ENCODE measurements at places on chromosomes 4 and X.
A peak's percentile ranks its signal among the peaks of the same experiment; 100 is the strongest.

DNA sequence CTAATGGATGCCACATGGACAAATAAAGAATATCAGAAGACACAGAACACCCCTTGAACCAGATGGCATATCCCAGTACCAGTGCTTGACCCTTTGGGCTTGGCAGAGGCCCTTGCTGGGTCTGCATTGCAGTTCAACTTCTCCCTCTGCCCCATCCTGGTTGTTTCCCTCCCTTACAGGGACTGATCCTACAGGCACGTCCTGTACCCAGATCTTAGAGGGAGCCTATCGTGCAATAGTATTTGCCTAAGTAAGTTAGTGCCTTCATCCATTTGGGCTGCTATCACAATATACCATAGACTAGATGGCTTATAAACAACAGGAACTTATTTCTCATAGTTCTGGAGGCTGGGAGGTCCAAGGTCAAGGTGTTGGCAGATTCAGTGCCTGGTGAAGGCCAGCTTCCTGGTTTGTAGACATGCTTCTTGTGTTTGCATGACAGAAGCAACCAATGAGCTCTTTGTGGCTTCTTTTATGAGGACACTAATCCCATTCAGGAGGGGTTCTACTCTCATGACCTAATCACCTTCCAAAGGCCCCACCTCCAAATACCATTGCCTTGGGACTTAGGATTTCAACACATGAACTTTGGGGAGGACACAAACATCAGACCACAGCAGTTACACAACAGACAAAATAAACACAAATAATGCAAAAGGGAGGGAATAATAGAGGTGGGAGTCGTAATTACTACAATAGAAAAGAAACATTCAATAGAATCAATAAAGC, 146.5 kb upstream of the MSX1 start:
- no peak for DNase-seq

DNA sequence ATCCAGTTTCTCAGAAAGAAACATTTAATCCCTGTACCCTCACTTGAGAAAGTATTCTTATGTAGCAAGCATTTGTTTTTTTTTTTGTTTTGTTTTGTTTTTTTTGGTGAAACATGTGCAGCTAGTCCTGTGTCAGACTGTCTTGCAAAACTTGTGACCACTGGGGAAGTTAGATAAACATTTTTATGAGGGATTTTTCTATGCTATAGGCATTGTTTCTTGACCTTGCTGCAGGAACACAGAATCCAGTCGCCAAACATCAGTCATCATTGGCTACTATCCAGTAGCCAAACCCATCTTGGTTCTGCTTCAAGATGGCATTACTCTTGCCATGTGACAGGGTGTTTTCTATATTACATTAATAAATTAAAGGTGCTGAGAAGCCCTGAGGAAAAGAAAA, 7.7 kb upstream of the MAPK10 start:
- DNase-seq = no peak

- no peak for DNase-seq
Measured at GRCh38 chr4:182238355-182238931, 4.8 kb upstream of the TENM3 start.

DNA sequence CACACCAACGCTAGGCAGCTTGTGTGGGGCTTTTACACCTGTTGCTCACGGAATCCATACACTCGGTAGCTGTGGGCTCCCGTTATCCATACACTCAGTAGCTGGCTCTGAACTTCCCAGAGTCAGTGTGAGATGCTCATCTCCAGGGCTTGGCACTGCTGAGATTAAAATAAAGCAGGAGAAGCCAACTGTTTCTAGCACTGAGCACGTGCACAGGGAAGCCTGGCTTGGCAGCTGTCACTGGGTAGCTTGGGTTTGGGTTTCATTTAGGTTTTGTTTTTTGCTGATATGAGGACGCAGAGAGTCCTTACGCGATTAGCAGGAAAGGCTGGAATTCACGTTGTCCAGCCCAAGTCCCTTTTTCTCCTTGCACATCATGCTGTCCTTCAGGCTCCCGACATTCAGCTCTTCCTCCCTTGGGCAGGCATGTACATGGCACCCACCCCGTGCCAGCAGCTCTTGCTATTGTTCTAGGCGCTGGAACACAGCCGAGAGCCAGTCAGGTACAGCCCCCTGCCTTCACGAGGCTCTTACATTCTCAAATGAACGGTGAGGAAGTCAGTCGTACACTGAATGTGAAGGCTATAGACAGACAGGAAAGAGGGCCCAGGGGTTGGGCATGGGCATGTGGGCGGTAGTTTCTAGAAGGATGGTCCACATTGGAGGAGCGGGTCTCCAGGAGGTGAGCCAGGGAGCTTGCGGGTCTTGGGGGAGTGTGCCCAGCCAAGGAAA, 25.9 kb downstream of the NSG1 start:
- DNase-seq = no peak

DNA sequence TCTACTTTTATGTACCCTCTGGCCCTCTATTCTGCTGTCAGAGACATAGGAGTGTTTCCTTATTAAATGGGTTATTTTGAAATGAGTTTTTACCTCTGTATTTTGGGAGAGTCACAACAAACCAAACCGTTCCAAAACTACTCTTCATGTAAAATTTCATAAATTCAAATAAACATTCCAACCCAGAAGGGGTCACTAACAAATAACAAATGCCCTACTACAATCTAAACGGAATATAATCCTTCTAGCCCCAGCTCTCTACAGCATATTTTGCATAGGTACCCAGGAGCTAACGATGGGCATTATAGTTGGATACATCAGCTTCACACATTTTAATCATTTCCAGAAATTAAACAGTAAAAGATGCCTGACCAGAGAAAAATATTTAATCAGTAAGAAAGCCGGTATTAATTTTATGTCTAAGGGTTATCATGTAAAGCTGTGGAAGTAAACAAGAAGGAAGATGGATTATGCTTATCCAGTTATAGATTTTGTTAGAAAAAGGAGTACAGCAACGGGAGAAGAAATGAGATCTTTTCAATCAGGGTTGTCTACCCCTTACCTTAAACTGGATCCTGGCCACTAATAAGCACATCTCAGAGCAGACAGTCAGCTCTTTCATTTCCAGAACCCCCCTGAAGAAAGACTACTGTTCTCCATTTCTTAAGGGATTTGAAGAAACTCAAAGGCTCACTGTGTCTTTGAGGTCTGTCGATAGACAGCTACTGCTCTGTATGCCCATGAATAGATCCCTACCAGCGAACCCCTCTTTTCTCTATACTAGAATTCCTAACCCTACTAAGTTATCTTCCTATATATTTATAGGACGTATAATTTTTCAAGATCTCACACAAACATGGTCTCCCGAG, 1.2 kb downstream of the UGDH start:
- no peak for DNase-seq

DNA sequence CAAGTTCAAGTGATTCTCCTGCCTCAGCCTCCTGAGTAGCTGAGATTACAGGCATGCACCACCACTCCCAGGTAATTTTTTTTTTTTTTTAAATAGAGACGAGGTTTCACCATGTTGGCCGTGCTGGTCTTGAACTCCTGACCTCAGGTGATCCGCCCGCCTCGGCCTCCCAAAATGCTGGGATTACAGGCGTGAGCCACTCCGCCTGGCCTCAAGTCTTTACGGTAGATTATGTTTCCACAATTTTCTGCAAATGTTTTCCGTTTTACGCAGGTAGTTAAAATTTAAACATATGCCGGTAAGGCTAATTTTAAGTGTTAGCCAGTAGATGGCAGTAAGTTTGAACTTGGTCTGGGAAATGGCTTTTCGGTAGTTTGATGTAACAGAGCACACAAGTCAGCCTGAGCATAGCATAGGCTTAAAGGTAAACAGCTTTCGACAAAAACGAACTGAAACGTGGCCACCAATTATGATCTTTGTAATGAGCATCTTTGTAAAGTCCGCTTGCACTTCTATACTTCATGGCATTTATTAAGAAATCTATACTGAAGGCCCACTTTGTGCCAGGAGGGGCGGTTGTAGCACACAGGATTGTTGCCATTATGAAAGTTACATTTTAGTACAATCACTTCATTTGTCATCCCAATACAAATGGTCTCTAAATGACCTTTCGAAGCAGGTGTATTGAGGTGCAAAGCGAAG, 31.1 kb downstream of the CCKAR start:
- no peak for DNase-seq

DNA sequence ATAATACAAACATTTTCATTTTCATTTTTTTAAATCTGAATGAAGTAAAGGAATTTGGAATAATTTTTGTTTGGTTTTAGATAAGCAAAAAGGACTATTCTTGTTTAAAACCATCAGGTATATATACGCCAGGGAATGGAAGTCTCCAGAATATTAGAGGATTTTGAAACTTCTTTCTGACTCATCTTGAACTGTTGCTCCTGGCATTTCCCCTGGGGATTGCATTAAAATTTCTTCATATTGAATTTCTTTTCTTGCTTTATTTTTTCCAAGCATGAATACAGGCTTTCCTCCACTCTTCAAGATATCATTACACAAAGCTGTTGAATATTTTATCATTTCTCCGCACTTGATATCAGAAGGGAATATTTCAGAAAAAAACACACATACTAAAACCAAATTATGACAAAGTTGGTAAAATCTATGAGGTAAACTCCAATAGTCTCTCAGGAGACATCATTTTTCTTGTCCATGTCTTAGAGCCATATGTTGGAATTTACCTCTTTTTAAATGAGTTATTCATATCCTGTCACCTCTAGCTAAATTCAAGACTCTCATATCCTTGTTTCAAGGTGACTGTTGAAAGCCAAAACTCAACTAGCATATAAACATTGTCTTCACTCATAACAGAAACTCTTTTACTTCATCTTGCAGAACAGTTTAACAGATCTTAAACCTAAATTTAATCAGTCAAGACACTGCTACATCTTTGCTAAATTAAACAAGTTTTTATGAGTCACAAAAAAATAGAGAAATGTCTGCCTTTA, 20.7 kb upstream of the CSN1S1 start:
- DNase-seq = no peak

DNA sequence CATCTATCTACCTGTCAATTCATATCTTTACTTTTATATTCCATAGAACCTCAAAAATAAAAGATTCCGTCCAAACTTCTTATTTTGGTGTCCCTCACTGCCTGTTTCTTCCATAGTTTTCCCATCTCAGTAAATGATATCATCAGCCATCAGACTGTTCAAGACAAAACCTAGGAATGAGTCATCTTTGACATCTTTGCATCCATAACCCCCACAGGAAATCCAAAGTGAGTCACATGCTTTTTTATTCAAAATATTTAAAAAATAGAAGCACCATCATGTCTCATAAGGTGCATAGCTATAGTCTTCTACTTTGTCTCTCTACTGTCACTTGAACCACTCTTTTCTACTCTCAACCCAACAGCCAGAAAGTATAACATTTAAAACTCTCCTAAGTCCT, 29.9 kb upstream of the CXXC4 start:
- no peak for DNase-seq

GRCh38 chr4:137524725-137525369, 7.4 kb downstream of the PCDH18 start:
- DNase-seq = no peak

- DNase-seq = peak; percentile 22
Measured at GRCh38 chr4:56410247-56411062, 23.2 kb upstream of the AASDH start.

- DNase-seq = no peak
Measured at GRCh38 chr4:156294577-156294976, 340.9 kb upstream of the CTSO start.

- DNase-seq = peak; percentile 54
Measured at GRCh38 chr4:6727081-6727942, 11.3 kb downstream of the BLOC1S4 start.

DNA sequence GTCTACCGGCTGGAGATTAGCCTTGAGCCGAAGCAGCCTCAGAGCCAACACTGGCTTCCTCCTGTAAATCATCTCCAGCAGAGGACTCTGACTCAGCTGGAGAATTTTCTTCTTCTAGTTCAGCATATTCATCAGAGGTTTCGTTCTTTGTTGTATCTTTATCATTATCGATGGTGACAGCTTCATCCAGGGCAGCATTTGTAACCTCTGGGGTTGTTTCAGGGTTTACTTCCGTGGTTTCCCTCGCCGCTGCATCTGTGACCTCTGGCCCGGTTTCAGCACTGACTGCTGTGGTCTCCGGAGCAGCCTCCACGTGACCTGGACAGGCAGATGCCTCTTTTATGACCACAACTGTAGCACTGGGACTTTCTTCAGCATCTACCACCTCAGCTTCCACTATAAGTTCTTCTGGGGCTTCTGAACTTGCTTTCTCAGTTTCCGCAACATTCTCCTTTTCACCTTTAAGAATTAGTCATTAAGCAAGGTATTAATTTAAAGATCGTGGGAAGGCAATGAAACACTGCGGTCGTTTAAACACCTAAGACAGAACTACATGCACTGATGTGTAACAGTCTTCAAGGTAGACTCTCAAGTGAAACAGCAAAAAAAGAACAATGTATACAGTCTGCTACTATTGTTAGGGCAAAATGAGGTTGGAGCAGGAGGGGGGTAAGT, 13.3 kb downstream of the MGARP start:
- peak; percentile 4 for DNase-seq

DNA sequence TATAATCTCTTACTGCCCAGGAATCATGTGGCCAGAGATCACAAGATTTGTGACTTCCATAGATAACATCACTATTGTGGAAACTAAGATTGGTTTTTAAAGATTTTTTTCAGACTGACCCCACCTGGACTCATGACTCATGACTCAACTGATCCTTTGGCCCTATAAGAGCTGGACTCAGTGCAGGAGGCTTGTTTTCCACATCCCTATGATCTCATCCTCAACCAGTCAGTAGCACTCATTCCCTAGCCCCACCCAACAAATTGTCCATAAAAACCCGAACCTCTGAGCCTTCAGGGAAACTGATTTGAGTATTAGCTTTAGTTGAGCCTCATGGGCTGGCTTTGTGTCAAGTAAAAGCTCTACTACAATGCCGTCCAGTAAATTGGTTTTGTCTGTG, 7.9 kb upstream of the NOCT start:
- no peak for DNase-seq

- no peak for DNase-seq
Measured at GRCh38 chrX:153628665-153629064, 18.3 kb upstream of the DUSP9 start.

- peak; percentile 48 for DNase-seq
Measured at GRCh38 chr4:125313497-125313896, 1.3 kb upstream of the FAT4 start.

- no peak for DNase-seq
Measured at GRCh38 chr4:52604215-52604614, 54.9 kb downstream of the USP46 start.

DNA sequence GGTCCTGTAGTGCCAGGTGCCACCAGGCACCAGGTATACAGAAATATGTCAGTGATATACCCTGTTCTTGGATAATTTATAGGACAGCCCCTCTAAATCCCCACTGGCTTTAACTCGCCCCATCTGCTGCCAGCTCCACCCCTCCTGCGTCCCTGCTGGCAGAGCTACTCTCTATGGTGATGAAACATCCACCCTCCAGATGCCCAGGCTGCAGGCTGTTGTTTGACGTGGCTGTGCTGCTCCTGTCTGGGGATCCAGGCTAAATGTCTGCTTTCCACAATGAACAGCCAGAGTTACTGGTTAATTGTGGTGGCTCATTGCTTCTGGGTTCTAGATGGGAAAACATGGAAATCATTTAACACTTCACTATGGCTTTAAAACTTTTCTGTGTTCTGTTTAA, 12.9 kb downstream of the NHSL2 start:
- no peak for DNase-seq

- no peak for DNase-seq
Measured at GRCh38 chrX:72001471-72001870, 90.8 kb downstream of the NHSL2 start.
